ENCODE measurements at places on chromosomes 1 and 21.

DNA sequence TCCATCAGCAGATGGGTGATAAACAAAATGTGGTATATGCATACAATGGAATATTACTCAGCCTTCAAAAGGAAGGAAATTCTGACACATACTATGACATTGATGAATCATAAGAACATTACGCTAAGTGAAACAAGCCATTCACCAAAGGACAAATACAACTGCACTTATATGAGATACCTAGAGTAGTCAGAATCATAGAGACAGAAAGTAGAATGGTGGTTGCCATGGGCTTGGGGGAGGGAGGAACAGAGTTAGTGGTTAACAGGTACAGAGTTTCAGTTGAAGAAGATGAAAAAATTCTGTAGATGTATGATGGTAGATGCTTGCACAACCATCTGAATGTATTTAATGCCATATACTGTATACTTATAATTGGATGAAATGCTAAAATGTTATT lies 39.1 kb upstream of the KCNK2 start:
- DNase-seq, result no peak

DNA sequence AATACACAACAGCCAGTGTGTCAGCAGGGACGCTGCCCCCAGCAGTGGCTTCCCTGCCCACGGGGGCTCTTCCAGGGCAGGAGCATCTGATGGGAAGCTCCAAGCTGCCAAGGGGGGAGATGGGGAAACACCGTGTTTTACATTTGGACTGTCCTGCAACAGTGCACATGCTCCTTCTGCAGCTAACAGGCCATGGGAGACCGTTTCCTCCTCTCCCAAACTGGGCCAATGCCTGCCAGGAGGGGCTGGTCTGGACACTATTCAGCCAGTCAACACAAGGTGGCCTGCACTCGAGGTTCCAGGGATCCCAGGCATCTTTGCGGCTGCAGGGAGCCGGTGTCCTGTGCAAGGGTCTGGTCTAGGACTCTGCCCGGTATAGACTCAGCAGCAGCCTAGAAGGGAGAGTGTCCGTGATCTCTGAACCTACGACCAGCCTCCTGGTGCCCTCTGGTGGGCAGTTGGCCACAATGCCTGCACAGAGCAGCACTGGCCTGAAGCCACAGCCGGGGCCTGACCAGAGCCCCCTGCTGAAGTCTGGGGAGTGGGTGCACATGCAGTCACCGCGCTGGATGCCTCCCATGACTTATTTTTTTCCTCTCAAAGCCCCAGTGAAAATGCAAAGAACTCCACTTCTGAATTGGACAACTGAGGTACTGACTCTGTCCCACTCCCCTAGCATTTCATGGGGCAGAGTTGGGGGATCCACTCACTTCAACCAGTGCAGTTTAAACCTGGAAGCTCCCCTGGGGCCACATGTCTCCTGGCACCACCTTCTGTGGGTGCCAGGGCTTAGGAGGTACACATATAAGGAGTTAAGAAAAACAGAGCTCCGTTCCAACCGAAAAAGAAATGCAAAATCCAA lies 33.3 kb downstream of the RCC2 start:
- DNase-seq, result no peak

GRCh38 chr1:233614173-233614742 lies 352 bp downstream of the KCNK1 start:
- DNase-seq, result peak; percentile 60

DNA sequence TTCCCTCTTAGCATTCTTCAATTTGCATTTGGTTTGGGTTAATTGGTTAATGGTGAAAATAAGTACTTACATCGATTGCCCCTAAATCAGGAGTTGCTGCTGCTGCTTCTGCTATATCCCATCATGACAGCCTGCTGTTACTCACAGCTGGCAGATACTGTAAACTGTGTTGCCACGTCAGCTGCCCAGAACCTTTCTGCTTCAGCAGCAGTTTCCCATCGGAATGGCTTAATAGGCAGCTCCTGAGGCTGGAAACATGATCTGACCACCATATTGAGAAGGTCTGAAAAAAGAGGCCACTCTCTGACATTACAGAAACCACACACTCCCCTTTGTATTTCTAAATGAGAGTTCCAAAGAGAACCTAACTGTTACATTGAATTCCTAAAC lies 14.3 kb upstream of the SEC16B start:
- no peak for DNase-seq

DNA sequence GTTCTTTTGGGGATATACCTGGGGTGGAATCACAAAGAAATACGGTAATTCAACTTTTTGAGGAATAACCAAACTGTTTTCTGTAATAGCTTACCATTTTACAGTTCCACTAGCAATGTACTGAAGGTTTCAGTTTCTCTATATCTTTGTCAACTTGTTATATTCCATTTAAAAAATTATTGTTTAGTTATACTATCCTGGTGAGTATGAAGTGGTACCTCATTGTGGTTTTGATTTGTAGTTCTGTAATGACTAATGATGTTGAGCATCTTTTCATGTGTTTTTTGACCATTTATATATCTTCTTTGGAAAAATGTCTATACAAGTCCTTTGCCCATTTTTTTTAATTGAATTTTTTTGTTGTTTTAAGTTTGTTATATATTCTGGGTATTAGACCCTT lies 39.4 kb downstream of the MAST2 start:
- DNase-seq, result no peak

DNA sequence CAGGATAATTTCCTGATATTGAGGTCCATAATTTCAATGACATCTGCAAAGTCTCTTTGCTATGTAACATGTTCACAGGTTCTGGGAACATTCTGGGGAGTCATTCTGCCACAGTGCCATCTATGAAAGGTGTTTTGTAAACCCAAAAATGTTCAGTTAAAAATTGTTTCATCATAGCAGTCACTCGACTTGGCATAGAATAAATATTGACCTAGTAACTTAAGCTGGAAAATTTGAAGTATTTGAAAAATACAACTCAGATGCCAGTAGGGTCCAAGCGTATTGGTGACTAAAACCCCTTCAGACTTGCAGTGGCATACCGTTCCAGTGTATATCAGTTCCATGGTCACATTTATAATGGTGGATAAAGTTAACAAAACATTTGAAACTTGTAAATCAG lies 6.8 kb downstream of the DESI2 start:
- no peak for DNase-seq

DNA sequence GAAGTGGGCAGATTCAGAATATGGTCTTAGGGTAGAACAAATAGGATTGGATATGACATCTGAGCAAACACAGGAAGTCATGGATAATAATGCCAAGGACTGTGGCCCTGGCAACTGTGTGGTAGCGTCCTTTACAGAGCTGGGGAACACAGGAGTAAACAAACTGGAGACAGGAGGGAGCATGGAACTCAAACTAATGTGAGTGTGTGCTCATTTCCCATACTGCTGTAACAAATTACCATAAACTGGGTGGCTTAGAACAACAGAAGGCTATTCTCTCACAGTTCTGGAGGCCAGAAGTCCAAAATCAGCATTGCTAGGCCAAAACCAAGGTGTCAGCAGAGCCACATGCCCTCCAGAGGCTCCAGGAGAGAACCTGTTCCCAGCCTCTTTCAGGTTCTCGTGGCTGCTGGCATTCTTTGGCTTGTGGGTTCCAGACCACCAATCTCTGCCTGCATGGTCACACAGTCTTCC lies 106.4 kb downstream of the TGFBR3 start:
- DNase-seq, result no peak

DNA sequence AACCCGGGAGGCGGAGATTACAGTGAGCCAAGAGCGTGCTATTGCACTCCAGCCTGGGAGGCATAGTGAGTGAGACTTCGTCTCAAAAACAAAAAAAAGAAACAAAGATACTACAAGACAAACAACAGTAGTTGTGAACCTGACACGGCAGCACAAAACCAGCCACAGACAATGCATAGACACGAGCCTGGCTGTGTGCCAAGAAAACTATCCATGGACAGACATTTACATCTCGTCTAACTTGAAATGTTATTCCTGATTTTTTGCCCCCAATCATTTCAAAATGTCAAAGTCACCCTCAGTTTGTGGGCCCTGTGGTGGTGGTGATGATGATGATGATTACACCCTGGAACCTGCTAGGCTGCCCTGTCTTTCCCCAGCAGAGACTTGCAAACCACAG lies 6.3 kb downstream of the KLHL21 start:
- no peak for DNase-seq

GRCh38 chr1:161047436-161048420 lies 2.0 kb upstream of the USF1 start:
- DNase-seq, result no peak

- no peak for DNase-seq
Observed at GRCh38 chr1:46405197-46405555, 11.1 kb downstream of the FAAH start.

DNA sequence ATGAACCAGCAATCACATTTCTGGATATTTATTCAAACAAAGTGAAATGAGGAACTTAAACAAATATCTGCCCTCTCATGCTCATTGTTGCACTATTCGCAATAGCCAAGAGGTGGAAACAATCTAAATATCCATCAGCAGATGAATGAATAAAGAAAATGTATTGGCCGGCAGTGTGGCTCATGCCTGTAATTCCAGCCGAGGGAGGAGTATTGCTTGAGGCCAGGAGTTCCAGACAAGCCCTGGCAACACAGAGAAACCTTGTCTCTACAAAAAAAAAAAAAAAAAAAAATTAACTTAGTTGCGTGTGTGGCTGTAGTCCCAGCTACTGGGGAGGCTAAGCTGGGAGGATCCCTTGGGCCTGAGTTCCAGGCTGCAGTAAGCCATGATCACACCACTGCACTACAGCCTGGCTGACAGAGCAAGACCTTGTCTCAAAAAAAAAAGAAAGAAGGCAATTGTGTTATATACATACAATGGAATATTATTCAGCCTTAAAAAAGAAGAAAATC lies 191.4 kb downstream of the AKT3 start:
- DNase-seq, result no peak

DNA sequence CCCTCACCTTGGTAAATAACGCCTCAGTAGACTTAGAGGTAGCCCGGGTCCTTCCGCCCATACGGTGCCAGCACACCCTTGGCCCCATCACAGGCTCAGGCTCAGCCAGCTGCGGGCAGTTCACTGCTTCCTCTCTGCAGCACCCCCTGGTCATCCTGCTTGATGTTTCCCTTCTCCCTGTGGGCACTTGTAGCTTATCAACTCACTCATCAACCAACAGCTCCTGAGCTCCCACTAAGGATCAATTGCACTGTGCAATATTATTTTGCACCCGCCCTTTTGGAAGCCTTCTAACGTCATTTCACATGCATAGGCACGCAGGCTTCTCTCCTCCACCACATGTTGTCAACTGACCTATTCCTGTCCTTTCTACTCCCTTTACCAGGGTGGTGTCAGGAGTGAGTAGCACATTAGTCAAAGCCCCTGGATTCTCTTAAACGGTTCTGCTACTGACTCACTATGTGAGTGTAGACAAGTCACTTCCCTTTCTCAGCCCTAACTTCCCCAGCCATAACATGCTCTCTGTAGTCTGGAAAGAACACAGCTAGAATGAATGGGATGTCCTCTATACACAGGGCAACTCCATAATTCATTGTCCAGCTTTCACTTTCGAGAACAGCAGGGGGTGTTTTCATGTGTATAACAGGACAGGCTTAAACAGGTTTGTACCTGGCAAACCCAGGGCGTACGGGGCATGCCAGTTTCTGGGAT lies 47.1 kb upstream of the IRF2BP2 start:
- DNase-seq, result peak; percentile 23

DNA sequence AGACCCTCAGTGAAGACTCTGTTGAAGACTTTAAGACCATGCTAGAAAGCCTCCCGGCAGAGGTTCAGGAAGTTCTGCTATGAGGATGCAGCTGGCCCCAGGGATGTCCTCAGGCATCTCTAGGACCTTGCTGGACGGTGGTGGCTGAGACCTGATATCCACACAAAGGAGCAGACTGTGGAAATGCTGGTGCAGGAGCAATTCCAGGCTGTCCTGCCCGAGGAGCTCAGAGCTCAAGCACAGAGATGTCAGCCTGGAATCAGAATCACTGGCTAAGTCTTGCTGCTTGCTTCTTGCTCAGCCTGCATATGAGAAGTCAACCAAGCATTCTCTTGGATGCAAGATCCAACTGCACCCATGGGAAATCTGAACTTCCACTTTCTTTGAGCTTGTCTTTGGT lies 22.0 kb upstream of the CDC42 start:
- no peak for DNase-seq

DNA sequence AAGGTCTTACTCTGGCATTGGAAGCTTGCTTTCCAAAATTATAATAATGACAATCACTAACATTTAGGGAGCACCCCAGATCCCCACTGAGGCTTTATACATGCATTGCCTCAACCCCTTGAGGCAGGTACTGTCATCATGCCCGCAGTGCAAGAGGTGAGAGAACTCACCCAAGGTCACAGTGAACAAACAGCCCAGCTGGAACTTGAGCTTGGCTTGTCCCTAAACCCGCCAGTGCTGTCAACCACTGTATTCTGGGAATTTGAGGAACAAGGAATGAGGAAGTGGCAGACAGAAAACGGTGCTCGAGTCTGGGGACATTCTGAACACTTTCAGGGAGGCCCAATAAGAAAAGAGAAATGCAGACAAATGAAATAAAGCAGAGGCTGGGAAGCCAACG lies 34.6 kb upstream of the TLR5 start:
- no peak for DNase-seq

- no peak for DNase-seq
Observed at GRCh38 chr21:42636520-42637266, 16.7 kb upstream of the PDE9A start.

- DNase-seq, result no peak
Observed at GRCh38 chr1:57003398-57004139, 37.8 kb upstream of the C8B start.

- no peak for DNase-seq
Observed at GRCh38 chr1:80272495-80272894, 1266.0 kb upstream of the ADGRL4 start.

DNA sequence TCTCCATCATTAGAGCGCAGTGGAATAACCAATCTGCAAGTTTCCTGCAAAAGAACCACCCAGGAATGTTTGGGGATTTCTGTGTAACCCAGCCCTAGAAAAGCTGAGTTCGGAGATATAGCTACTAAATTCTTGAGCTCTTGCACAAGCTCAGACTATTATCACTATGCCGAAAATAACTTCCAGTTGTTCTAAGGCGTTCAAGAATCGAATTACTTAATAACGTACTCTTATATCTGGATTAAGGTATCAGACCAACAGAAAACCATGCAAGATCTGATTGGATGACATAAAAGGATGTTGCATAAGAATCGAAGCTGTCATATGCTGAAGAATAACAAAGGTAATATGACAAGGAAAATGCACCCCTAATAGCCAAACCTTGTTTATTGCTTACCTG lies 7.5 kb upstream of the LAMC2 start:
- DNase-seq, result no peak

DNA sequence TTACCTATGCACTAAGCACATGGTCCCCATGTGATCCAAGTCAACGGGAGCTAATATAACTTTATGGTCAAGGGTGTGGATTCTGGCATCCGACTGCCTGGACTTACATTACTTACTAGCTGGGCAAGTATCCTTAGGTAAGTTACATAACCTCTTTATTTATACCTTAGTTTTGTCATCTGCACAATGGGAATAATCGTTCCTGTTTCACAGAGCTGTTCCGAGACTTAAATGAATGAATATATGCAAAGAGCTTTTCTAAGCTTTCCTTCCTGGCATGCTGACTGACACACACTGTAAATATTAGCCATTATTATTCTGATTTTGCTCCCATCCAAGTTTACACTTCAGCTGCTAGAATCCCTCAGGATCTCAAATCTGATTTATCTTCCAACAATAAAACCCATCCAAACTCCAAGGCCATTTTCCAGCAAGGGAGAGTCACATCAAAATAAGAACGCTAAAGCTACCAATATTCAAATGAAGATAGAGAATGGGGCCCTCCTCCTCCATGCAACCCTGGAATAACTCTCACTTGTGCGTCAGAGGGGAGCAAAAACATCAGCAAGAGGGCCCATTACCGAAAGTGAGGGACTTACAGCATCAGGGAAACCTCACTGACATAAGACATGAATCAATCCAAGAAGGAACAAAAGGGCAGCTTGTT lies 115.6 kb upstream of the KAZN start:
- DNase-seq, result no peak
